ENCODE measurements at places on chromosomes 12 and 14.

DNA sequence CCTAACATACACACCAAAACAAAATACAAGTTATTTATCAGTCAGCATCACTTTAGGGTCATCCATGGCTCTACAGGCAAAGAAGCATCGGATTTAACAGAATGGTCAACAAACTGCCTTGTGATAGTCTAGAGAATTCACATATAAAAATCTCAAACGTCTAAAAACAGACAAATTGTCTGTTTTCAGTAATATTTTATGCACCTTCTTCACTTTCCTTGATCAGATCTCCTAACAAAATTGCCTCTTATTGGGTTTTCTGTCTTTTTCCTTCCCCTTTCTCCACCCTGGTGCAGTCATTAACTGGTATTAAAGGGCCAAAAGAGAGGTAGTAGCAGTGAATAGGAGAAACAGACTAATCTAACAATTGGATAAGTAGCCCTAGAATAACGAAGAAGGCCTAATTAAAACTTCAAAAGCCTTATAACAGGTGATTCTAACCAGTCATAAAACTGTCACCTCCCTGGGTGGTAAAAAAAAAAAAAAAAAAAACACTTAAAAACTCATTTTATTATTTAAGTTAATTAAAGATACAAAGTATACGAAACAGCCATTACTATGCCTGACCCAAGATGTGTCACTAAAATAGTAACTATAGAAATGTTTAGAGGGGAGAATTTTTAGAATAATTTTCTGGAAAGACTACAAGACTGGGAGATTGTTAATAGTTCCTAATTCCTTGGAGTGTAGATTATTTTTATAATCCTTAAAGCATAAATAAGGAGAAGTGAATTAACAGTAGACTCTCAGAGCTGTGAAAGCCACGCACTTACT is 1.5 kb downstream of the KIF21A start:
- no peak for DNase-seq

- DNase-seq: peak; percentile 49
Measured at GRCh38 chr14:91418387-91419043, 895 bp upstream of the CCDC88C start.

DNA sequence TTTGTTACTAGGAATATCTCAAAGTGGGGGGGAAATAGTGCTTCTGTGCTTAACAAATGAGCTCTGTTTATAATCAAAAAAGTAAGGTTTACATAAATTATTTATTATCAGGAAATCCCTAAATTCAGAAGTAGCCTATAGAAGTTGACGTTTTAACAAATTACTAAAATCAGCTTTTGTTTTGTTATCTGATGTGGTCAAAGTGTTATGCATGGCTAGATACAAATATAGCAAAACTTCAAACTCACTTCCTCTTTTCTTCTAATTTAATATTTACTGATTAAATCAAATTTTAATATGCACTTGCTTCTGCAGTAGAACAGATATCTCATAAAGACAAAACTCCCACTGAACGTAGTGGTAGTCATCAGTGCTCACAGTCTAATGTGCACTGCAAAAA is 47.5 kb downstream of the GARIN6 start:
- DNase-seq: no peak

DNA sequence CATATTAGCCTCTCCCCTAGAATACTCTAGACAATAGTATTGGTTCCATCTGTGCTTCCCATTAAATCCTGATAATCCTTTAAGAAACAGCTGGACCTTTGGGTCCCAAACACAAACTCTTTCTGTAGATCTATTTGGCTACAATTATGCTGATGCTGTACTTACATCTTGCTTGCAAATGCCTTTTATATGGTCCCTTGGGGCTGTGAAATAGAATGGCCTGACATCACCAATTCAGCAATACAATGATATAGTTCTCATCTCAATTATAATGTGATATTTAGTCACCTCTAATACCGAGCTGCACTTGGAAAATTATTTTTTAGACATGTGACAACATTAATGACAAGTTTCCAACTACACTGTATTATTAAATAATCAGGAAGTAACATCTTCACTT is 261.5 kb downstream of the SOX5 start:
- DNase-seq: no peak

All from brain microvascular endothelial cell (primary cell).